NCI-H748 treated with DMSO at 0.1 percent for 48 hours (cell line): ENCODE measurements at places on chromosomes 7 and 10.

DNA sequence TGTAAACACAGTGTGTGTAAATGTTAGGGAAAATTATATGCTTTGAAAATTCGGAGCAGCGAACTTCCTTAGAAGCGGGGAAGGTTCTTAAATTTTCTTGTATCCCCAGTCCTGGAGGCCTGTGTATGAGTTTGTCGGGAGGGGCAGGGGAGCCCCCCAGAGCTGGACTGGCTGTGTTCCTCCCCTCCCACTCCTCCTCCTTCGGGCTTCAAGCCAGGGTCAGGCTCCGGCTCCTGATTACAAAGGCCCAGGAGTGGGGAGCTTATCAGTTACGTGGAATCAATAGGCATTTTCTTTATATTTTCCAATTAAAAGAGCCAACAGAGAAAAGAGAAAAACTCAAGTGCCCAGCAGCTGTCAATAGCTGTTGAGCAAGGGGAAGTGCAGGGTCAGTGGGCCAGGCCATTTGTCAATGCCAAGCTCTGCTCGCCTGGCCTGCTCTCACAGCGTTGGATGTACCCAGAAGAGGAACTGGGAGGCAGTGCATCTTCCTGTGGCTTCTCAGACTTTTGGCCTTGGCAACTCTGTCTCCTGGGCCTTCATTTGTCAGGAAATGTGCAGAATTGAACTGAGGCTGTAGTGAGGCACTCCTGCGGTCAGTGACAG is 156.9 kb upstream of the PCBD1 start:
- peak; percentile 55 for DNase-seq

- no peak for DNase-seq
These were observed 61.1 kb downstream of the CNOT4 start for GRCh38 chr7:135448753-135449152.

DNA sequence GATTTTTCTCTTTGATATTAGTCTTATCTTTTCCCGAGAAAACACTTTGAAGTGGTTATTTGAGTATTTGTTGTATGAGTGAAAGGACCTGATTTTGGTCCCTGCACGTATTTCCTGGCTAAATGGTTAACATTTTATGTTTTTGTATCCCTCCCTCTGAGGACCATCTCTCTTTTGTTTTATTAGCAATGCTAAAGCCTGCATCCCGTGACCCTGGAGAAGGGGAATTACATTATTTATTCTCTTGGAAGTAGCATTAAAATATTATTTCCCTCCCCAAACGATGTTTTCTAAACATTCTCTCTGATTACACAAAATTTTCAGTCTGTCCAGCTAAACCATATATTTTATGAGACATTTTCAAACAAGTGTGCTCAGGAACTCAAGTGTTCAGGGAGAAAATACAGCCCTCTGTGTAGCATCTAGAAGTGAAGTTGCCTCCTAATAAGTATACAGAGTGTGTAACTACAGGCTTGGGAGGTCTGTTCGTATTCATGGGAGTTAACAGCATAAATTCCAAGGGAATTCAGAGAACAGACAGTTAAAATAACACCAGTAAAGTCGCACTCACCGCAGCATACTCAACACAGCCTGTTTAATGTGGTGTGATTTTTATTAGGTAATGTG is 163.8 kb upstream of the NPVF start:
- no peak for DNase-seq

- DNase-seq, result no peak
These were observed 69.4 kb downstream of the KIAA1217 start for GRCh38 chr10:24278176-24278889.

- DNase-seq, result no peak
These were observed 185.7 kb upstream of the AUTS2 start for GRCh38 chr7:69412331-69413146.

DNA sequence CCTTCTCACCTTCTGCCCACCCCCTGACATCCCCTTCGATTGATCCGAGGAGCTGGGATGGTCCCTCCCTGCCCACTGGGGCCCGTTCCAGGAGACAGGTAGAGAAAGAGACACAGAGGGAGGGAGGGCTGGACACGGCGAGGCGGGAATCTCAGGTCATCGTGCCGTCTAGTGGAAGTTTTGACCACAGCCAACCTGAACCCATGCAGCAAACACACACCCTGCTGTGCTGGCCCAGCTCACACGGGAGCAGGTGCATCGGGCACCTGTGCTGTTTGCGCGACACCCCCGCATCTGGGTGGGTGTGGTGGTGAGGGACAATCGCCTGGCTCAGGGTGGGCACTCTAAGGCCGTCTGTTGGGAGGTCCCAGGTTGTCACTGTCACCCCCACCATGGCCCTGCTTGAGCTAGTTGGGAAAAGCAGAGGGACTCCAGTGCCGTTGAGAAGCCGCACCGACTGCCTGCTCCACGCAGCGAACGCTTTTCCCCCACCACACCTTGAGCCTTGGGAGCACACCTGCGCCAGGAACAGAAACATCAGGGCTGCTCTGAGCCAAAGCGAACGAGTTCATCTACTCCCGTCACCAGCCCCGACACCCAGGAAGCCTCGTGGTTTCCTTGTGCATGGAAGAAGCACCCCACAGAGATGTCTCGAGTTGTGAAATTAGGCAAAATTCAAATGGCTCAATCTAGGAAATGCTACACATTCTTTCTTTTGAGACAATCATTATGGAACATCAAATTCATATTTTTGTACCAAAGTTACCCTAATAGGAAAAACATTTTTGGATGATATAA is 285.8 kb downstream of the DNAJB6 start:
- no peak for DNase-seq

DNA sequence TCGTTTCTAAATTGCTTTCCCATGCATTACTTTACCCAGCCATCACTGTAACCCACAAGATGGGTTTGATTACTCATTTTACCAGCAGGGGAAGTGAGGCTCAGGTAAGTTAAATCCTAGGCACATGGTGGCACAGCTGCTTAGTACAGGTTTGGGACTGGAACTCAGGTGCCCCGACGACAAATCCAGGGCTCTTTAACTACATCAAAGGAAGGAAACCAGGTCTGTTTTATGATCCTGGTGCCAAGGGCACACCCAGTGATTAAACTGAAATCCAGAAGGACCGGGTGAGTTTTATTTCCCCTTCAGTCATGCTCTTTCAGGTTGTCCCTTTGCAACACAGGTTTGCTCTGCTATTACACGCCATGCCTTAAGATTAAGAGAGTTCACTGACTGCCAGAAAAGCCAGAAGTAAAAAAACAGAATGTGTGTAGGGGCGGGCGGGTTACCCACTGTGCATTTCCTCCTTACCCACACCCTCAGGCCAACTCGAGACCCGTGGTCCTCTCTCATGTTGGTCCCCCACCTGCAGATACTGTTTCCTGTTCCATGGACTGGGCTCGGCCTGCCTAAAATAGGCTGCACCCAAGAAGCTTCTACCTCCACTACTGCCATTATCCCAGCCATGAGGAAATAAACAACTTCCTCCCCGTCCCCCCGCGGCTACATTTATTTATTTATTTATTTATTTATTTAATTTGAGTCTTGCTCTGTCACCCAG is 55.1 kb upstream of the KDM7A start:
- no peak for DNase-seq

DNA sequence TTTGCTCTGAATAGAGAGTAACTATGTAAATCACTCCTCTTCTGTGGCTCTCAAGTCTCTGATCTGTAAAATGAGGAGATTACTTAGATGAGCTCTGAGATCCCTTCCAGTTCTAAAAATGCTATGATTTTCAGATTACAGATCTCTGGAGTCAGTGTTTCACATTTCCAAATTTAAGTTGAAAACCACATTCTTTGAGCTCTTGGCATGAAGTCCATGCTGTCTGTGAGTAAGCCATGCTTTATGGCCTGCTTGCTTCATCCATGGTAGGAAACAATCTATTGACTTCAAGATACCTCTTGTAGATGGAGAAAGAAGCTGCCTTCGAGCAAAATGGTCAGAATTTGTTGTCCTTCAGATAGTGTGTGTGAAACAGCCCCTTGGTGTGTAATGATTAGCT is 64.9 kb downstream of the CELF2 start:
- DNase-seq, result no peak

DNA sequence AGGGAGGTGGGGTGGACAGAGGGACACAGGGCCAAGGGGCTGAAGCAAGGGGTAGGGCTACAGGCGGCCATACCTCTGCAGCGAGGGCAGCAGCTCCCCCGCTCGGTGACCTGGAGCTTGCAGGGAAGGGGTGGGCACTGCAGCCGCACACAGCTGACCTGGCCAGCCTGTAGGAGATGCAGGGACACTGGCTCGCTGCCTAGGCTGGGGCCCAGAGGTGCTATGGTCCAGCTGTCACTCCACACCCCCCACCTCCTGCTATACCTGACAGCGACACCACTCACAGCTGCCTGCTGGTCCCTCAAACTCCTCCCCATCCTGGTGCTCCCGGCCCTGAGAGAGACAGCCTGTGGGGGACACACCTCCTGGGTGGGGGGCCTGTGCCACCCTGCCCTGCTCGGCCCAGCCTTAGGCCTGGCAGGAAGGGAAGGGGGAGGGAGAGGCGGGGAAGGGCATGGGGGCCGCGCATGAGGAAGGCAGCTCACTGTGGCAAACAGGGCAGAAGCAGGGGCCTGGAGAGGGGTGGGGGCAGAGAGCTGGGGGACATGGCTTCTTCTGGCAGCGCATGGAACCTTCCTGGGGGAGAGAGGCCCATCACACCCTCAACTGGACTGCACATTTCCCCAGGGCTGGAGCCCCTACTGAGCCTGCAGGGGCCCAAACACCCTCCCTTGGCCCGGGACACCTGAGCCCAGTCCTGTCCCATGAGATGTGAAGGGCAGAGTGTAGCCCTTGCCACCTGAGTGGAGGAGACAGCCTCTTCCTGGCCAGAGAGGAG is 23.9 kb downstream of the ATP6V1F start:
- DNase-seq, result no peak

GRCh38 chr10:9097206-9097990 is 1042.9 kb downstream of the GATA3 start:
- DNase-seq, result no peak

- no peak for DNase-seq
These were observed 859 bp upstream of the CH25H start for GRCh38 chr10:89207801-89208551.

GRCh38 chr10:103498936-103499638 is 5.6 kb downstream of the NEURL1 start:
- DNase-seq, result no peak

DNA sequence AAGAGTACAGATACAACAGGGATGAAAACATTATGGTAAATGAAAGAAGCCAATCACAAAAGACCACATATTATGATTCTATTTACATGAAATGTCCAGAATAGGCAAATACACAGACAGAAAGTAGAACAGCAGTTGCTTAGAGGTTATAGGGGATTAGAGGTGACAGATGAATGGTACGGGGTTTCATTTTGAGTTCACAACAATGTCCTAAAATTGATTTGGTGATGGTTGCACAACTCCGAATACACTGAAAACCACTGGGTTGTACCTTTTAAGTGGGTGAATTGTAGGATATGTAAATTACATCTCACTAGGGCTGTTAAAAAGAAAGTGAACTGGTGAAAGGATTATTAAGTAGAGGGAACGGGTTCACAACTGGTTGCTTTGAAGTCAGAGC is 76.3 kb upstream of the MRLN start:
- no peak for DNase-seq

DNA sequence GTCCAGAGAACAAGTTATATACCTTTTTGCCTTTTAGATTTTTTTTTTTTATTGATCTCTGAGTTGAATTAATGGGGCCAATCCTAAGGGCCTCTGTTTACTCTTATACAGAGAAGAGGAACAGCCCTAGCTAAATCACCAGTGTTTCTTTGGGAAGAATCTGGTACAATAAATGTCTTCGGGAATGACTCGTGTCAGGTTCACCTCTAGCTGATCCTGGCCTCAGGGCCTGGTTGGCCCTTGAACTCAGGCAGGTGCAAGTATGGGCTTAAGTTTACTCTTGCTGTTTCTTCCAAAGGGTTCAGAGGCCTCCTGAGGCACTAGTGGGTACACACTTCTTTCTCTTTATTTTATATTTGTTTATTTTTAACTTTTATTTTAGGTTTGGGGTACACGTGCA is 71.0 kb downstream of the LRMDA start:
- no peak for DNase-seq

DNA sequence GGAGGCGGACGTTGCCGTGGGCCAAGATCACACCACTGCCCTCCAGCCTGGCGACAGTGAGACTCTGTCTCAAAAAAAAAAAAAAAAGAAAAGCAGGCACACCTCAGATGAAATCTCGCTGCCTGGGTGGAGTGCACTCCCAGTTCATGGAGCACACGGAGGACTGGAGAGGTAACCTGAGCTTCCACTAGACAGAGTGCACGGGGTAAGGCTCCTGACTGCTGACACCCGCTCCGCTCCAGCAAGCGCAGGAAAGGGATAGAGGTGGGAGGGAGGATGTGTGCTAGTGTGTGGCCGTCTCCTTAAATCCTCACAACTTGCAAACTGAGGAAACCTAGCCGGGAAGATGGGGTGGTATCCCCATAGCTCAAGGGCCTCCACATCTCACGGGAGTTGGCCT is 50.8 kb downstream of the FAM53B start:
- peak; percentile 18 for DNase-seq

DNA sequence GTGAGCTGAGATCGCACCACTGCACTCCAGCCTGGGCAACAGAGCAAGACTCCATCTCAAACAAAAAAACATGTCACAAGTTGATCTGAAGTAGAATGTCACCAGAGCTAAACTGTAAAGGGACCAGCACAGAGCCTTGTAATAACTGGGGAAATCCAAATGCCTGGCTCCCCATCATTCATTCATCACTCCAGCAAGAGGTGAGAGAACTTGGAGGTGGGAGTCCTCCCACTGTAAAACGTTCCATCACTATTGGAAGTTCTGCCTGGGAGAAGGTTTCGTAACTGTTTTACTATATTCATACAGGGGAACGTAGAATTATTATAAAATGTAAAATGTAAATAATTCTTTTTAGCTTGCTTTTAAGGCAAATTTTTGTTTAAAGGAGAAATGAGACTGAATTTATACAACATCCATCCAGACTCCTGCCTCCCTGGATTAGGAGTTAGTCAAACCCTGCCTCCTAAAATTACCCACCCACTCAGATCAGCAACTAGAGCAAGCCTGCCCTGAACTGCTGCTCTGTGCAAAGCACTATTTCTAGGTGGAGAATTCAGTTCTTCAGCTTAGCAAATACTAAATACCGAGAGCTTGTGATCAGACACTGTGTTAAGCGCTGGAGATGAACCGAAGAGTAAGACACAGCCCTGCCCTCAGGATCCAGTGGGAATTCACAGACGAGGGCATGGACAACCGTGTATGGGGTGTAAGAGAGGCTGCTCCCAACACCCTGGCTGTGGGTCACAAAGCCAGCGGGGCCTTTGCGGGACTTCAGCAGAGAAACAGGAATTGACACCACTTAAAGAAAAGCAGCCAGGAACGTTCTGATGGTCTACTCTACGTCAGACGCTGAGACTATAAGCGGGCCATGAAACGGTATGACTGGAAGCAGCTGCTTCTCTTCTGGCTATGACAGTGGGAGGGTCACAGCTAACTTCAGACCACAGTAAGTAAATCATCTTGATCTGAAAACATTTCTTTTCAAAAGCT is 208.3 kb downstream of the ZMYND11 start:
- no peak for DNase-seq

- no peak for DNase-seq
These were observed 41.1 kb upstream of the TUBB8 start for GRCh38 chr10:90161-90560.

- no peak for DNase-seq
These were observed 686 bp downstream of the AASS start for GRCh38 chr7:122143376-122143750.
